ENCODE measurements at places on chromosomes 1 and 21.

DNA sequence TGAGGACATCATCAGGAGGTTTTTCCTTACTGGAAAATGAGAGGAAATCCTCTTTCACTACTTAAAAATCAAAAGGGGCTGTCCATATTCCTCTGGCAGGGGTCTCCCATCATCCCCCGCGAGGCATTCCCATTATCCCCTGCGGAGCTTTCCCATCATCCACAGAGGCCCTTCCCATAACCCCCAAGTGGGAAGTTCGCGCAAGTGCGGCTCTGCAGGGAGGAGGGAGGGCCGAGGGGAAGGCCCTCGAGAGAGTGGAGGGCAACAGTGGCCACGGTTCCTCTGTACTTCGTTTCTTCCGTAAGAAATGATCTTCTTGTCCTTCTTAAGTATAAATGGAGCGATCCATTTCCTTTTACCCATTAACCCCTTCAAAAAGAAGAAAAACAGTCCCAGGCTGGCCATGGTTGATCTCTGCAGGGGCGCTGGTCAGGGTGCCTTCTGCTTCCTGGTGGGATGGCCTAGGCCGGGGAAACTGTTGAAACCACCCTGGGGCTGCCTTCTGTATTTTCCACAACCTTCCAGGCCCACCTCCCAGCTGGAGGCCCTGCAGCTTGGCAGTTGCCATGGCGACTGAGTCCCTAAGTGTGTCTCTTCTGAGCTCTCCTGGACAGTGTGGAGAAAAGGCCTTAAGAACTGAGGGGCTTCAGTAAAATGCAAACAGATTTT is 3.6 kb upstream of the RSPH1 start:
- no peak for DNase-seq

DNA sequence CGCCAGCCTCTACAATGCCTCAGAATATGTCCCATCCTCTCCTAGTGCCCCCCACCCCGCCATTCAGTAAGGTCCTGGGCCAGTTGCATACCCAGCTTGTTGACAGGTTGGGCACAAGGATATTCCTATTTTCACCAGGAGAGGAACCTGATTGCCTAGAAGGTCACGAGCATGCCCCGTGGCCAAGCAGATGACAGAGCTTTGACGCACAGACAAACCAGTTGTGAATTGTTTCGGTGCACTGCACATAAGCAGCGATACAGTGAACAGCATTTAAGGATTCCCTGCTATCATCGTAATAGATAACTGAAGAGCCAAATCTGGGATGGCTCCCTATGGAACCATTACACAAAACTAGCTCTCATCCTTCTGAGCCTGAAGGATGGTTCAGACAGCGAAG is 3.4 kb downstream of the LELP1 start:
- no peak for DNase-seq

DNA sequence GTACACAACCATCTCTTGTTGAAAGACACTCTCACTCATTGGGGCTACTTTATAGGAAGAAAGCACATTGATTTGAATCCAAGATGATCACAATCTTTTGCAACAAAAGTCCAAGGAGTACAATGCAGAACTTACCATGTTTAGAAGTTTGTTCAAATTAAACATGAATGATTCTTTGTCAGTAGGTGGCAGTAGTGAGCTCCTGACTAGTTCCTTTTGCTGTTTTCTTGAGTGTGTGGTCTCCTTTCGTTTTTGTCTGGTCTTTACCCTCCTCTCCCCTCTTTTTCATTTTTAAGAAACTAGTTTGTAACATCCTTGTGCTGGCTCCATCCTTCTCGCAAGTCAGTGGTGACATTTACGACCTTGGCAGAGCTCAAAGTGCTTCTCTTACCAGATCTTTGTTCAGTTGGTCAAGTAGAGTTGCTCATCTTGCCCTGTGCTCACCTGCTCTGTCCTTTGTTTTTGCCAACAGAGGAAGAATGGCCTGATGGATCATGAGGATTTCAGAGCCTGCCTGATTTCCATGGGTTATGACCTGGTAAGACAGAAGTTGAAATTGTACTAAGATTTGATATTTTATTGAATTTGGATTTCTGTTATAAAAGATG is 35.7 kb upstream of the MTR start:
- DNase-seq, result peak; percentile 9

DNA sequence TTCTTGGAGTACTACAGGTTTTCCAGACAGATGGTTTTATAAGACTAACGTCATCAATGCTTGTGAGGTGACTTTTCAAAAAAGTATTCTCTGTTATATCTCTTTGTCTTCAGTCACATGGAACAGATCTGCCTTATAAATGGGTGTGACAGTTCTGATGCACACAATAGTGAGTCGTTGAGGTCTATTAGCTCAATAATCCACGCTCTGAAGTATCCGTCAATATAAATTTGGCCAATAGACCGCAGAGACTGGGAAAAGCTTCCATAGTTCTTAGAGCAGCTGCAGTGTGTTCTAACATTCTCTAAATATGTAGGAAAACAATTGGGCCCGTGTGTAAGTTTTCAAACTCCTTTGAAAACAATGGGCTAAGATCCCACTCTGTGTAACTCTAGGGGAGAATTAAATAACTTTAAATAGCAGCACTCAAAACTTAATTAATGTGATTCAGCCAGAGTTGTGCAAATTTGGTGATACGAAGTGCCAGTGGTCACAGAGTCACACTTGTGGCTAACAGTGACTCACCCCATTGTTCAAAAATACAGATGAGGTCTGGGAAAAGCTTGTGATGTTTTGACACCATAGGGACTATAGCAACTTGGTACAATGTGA is 316.0 kb downstream of the LMO4 start:
- peak; percentile 15 for DNase-seq

DNA sequence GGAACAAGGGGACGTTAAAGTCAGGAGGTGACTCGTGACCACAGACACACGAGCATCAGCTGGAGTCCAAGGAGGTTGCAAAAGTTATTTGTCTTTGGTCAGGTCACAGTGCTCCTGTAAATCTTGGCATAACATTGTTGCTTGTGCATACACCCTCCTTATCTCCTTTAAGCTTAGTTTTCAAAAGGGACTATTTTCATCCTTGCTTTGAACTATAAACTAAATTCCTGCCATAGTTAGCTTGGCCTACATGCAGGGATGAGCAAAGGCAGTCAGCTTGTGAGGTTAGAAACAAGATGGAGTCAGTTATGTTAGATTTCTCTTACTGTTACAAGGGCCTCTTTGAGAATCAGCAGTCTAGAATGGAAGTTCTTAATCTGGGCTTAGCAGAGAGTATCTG is 28.0 kb upstream of the FASLG start:
- DNase-seq, result no peak

- DNase-seq, result no peak
Measured at GRCh38 chr1:228348708-228349467, 57.7 kb downstream of the TRIM11 start.

DNA sequence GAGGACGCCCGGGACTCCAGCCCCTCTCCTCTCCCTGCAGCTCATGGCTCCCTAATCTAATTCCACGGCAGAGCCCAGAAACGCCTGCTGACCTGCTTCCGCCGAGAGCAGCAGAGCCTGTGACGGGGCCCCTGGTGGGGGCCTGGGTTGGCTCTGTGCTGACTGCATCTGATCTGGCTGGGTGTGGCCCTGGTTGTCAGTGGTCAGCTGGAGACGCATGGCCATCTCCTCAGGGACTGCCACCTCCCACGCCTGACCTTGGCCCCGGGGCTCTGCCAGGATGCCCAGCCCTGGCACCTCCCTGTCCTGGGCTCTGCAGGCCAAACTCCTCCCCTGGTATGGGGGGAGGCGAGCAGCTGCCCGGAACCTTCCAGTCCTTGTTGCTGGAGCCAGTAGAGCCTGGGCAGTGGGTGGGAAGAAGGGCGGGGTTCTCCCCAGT is 1.1 kb upstream of the PLCH2 start:
- DNase-seq, result no peak

- no peak for DNase-seq
Measured at GRCh38 chr1:201515895-201516294, 9.0 kb upstream of the CSRP1 start.

- DNase-seq, result no peak
Measured at GRCh38 chr1:50742523-50742922, 217.5 kb downstream of the FAF1 start.

- no peak for DNase-seq
Measured at GRCh38 chr1:34753163-34753562, 1.7 kb upstream of the GJB5 start.

GRCh38 chr1:4973341-4973740 is 318.9 kb downstream of the AJAP1 start:
- DNase-seq, result no peak

DNA sequence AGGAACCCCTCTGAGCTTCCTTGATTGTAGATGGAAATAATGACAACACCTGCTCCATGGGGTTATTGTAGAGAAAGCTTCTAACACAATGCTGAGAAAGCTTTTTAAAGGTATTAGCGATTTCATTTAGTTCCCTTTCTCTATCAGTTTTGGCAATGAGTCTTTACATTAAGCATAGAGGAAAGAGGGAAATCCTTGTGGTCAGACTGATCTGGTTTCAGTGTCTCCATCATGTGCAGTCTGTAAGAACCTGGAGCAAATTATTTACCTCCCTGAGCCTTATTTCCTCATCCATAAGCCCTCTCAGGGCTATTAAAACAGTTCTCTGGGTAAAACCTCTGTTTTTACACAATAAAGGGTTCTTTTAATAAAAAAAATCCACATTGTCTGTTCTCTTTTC is 87.5 kb downstream of the FGGY start:
- no peak for DNase-seq

- no peak for DNase-seq
Measured at GRCh38 chr1:44723496-44724295, 7.3 kb downstream of the RNU5D-1 start.

DNA sequence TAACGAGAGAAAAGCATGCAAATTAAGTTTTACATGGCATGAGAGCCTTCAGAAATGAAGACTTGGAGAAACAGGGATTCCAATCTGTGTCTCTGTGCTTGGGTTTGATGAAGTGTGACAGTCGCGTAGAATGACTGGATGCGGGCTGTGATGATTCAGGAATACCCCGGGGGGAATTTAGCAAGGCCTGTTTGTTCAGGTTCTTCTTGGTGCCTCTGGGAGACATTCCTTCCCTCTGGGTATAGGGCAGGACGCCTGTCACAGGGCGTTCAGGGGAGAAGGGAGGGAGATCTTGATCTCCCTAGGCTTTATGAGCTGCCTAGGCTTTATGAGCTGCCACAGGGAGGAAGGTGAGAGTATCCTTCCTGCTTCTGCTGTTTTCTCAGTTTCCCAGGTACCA is 36.6 kb downstream of the DOP1B start:
- DNase-seq, result no peak

- peak; percentile 54 for DNase-seq
Measured at GRCh38 chr1:39213511-39214002, 9.1 kb downstream of the MACF1 start.

DNA sequence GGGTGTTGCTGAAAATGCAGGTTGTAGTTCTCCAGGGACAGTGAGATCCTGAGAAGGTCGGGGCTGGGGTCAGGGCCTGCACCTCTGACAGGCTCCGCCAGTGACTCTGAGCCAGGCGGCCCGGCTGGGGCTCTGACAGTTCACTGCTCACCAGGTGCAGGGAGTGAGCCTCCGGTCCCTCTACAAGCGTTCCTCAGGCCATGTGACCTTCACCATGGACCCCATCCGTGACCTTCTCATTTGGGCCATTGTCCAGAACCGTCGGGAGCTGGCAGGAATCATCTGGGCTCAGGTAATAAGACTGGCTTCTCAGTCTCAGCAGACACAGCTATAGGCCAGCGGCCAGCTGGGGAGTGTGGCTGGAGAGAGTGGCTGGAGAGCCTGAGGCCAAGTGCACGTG is 41.8 kb downstream of the TRPM2 start:
- no peak for DNase-seq

- DNase-seq, result no peak
Measured at GRCh38 chr1:41583658-41584547, 99.4 kb upstream of the EDN2 start.

- no peak for DNase-seq
Measured at GRCh38 chr1:52592637-52593323, 9.4 kb upstream of the GPX7 start.

GRCh38 chr1:56394298-56394697 is 185.1 kb downstream of the PLPP3 start:
- DNase-seq, result no peak

GRCh38 chr1:234771642-234772344 is 161.8 kb upstream of the IRF2BP2 start:
- DNase-seq, result no peak

DNA sequence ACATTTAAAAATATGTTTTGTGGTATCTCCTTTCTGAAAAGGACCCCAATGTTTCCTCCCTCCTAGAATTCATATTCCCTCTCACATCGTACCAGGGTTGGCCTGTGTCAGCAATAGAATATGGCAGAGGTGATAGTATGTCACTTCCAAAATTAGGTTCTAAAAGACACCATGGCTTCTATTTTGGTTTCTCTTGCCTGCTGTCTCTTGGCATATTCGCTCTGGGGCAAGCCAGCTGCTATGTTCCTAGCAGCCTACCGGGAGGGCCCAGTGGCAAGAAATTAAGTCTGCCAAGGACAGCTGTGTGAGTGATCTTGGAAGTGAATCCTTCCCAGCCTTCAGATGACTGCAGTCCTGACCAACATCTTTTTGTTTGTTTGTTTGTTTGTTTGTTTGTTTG is 92.9 kb upstream of the PPM1J start:
- DNase-seq, result no peak

DNA sequence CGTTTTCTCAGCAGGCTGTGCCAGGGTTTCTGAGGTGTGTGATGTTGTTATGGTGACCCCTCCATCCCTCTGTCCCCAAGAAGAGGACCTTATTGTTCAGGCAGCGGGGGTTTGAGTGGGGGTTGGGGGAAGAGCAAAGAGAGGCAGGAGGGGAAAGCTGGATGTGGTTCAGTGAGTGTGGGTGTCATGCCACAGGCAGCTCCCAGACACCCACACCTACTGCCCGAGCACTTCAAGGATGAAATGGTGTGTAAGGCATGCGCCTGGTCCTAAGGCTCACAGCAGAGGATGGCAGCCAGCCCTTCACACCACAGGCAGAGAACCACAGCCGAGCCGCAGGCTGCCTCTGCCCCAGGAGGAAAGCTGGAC is 49.9 kb upstream of the STUM start:
- DNase-seq, result no peak

GRCh38 chr1:186983327-186983726 is 154.6 kb downstream of the PLA2G4A start:
- peak; percentile 84 for DNase-seq

GRCh38 chr1:27306892-27307761 is 14.8 kb upstream of the TMEM222 start:
- DNase-seq, result no peak

DNA sequence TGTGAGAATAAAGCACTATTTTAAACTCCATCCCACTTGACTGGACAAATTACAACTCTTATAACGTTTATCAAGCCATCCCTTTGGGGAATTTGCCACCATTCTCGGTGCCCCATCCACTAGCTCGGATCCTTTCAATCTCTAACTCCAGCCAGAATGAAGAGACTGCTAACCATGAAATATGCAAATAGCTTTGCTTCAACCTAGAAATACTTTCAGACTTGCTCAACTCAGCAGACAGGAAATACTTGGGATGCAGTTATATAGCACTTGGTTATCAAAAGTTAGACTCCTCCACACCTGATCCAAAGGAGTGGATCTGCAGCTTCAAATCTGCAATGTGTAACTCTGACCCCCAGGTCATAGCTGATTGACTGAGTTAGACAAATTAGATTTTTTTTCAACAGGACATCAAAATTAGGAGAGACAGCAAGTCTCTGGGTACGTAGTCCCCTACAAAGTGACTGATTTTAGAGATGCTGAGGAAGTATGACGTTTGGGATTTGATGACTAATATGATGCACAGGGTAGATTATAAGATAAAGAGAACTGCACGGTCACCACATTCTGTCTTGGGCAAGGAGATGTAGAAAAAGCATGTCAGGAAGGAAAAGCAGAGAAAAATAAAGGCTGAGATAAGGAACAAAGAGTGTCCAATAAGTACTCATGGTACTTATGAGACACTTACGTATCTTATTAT is 496.0 kb downstream of the AGBL4 start:
- DNase-seq, result no peak

- DNase-seq, result no peak
Measured at GRCh38 chr1:193525917-193526710, 339.7 kb upstream of the B3GALT2 start.
